H1 (cell line): ENCODE measurements at places on chromosomes 11 and 22. TPM values are rescaled to one million over a fixed set of nuclear protein-coding genes. Genes with fewer than 3 reads are reported as not detected.

DNA sequence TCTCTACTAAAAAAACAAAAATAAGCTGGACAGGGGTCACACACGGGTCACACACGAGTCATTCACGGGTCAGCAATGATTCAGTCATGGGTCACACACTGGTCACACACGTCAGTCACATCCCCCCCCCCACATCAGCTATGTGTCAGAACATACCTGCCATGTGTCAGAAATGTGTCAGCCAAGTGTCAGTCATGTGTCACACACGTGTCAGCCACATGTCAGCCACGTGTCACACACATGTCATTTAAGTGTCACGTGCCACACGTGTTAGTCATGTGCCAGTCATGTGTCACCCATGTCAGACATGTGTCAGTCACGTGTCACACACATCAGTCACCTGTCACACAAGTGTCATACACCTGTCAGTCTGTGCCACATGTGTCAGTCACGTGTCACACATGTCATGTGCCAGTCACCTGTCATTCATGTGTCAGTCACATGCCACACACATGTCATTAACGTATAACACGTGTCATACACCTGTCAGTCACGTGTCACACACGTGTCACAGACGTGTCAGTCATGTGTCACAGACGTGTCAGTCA, 28.7 kb upstream of the MMP20 start:
- DNase-seq: no peak

Gene HEPHL1
- 0.09 and 0.19 TPM in 2 replicates for total RNA-seq

Gene AMPD3
- 5.2 and 6.3 TPM in 2 replicates for total RNA-seq

Gene CHCHD10
- total RNA-seq: 94.5 and 104 TPM in 2 replicates

Gene LRRC51
- total RNA-seq: 6.8 and 7.9 TPM in 2 replicates

Gene KCNC1
- total RNA-seq: 0.19 and 0.26 TPM in 2 replicates

DNA sequence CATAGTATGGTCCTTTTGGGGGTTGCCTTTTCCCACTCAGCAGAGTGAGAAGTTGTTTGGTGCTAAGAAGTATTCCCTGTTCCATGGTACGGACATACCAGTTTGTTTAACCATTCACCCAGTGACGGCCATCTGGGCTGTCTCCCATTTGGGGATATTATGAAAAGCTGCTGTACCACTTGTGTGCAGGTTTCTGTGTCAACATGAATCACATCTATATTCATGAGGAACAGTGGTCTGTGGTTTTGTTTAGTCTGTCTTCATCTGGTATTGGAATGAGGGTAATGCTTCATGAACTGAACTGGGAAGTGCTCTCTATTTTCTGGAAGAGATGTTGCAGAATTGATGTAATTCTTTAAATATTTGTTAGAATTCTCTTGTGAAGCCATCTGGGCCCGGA, 89.5 kb downstream of the TRMU start:
- no peak for DNase-seq

DNA sequence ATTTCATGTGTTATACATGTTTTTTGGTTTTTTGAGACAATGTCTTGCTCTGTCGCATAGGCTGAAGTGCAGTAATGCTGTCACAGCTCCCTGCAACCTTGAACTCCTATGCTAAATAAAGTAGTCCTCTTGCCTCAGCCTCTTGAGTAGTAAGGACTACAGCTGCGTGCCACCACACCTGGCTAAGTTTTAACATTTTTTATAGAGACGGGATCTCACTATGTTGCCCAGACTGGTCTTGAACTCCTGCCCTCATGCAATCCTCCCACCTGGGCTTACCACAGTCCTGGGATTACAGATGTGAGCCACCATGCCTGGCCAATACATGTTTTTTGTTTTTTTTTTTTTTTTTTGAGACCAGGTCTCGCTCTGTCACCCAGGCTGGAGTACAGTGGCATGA, 33.9 kb downstream of the SWAP70 start:
- no peak for DNase-seq

GRCh38 chr11:3609416-3610265, 32.2 kb downstream of the ART5 start:
- DNase-seq: peak; percentile 64

Gene OR8A1
- not detected in 2 replicates for total RNA-seq

Gene NXPE4
- not detected in 2 replicates for total RNA-seq

DNA sequence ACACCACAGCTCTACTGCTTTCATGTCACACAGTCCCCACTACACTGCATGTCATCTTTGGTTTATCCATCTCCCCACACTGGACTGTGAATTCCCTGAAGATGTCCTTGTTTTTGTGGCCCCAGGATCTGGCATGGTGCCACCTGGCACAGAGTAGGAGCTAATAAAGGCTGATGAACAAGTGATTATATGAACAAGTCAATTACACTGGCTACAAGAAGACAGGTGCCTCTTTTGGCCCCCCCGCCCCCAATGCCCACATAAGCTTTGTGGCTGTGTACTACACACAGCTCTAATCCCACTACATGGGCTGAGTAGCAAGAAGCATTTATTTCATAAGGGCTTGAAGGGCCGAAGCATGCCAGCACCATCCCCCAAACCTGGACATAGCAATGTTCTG, 24.7 kb downstream of the PLEKHA7 start:
- DNase-seq: no peak

GRCh38 chr11:1449490-1450243, 36.9 kb downstream of the MOB2 start:
- no peak for DNase-seq

Gene PUS3
- 20.0 and 22.6 TPM in 2 replicates for total RNA-seq

- DNase-seq: no peak
Measured at GRCh38 chr11:19934828-19935259, 222.2 kb downstream of the NAV2 start.

Gene SLC6A5
- not detected in 2 replicates for total RNA-seq

- no peak for DNase-seq
Measured at GRCh38 chr11:28223577-28223976, 115.4 kb downstream of the METTL15 start.

Gene C11orf97
- not detected in 2 replicates for total RNA-seq

Gene SLC22A9
- not detected in 2 replicates for total RNA-seq

GRCh38 chr22:25689631-25690030, 52.4 kb upstream of the MYO18B start:
- no peak for DNase-seq
